SK-N-DZ (cell line): ENCODE measurements at places on chromosomes 1 and 21.

DNA sequence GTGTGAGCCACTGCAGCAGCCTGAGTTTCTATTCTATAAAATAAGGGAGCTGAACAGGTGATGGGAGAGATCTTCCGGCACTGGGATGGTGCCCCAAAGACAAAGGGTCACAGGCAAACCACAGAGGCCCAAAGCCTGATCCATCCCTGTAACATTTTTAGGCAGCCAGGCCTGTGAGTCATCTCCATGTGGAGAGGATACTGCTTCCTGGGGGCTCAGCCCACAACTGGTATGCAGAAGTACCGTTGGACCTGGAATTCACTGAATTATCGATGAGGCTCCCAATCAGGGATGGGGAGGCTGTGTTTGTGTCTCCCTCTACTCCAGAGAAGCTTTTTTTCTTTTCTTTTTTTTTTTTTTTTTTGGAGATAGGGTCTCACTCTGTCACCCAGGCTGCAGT, 48.8 kb upstream of the WASF2 start:
- no peak for DNase-seq

GRCh38 chr1:225674381-225674780, 21.5 kb upstream of the ENAH start:
- DNase-seq: no peak

GRCh38 chr1:167634435-167634834, 4.4 kb downstream of the RCSD1 start:
- no peak for DNase-seq

- DNase-seq: peak; percentile 61
Observed at GRCh38 chr1:83857103-83857502, 141.8 kb downstream of the TTLL7 start.

GRCh38 chr1:222223010-222223409, 324.9 kb downstream of the HHIPL2 start:
- no peak for DNase-seq

DNA sequence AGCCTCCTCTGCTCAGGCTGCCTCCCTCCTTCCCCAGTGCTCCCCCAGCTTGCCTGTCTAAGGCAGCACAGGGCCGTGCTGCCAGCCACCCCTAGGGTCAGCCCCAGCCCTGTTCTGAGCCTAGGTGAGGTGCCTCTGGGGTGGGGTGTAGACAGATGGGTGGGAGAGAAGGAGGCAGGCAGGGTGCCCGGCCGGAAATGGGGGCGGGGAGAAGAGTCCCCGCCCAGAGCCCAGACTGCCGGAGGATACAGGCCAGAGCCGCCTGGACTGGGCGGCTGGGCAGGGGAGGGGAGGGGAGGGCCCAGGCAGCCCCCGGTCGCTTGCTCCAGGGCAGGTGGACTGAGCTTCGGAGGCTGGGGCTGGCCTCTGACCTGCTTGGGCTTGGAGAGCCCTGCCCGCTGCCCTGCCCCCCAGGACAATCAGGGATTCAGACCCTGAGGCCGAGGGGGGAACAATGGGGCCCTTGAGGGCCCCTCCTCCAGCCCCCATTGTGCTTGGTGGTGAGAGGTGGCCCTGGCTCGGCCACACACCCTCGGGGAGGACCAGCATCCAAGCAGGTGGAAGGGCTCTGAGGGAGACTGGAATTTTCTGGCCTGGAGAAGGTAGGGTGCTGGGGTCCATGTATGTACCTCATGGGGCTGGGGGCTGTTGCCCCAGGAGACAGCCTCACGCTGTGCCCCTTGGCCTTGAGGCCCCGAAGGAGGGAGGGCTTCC, at the start of gene GJC2:
Gene GJC2 (plus strand): TSS at position 525 of the 714 bp plus-strand sequence. CDS start 7,829 bp downstream, outside the sequence.
- DNase-seq: peak; percentile 29

GRCh38 chr1:59340411-59341307, 43.8 kb downstream of the FGGY start:
- DNase-seq: no peak

GRCh38 chr1:115246526-115246925, 91.5 kb downstream of the NGF start:
- DNase-seq: no peak

- DNase-seq: no peak
Observed at GRCh38 chr1:70143048-70143659, 62.2 kb downstream of the LRRC40 start.

- no peak for DNase-seq
Observed at GRCh38 chr1:237003516-237003915, 725 bp downstream of the MT1HL1 start.

DNA sequence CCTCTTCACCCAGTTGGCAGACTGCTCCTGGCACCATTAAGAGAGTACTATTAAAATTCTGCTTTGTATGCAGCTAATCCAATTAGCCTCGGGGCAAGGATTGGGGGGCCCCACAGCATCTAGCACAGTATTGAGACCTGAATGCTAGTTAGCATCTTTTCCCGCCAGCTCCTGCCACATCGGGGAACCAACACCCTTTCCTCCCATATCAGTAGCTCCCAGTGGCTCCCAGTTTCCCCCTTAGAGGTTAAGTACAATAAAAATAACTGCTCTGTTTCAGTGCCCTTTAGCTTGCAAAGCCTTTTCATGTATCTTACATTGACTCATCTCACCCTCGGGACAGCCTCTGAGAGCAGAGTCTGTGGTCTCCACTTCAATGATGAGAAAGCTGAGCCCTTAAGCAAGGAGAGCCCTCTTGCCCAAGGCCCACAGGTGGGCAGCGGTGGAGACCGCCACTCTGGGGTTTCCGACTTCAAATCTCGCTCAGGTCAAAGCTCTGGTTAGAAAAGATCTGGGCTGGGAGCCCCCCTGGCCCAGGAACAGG, 4.2 kb upstream of the PMVK start:
- DNase-seq: no peak

- DNase-seq: no peak
Observed at GRCh38 chr1:204567071-204567470, 50.9 kb downstream of the MDM4 start.

- no peak for DNase-seq
Observed at GRCh38 chr1:155083865-155084721, 5.5 kb downstream of the EFNA3 start.

- DNase-seq: no peak
Observed at GRCh38 chr1:248756151-248756550, 592 bp upstream of the LYPD8 start.

DNA sequence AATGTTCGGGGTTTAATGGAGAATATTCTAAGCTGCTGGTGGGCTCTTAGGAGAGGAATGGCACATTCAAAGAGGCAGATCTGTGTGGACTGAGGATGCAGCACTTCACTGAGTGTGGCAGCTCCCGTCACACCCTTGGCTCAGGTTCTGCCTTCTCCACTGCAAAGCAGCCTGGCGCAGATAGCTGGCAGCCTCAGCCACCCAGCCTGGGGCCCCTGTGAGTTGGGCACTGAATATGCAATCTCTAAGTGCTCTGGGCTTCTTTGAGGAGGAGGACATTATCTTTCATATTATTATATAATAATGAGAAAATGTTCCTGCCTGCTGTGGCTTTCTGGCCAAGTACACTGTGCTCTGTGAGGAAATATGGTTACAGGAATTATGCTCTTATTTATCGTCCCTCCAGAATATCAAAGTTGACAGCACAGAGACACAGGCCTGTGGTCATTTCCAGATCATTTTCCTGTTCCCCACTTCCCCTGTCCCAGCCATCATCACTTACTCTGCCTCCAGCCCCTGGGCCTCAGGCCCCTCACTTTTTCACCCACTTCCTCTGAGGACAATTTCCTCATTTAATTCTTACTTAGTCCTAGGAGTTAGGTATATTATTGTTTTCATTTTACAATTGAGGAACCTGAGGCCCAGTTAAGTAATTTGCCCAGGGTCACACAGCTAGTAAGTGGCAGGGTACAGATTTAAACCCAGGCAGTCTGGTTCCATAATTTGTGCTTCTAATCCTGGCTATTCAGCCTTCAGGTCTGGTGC, 53.6 kb downstream of the MAB21L3 start:
- DNase-seq: peak; percentile 21

DNA sequence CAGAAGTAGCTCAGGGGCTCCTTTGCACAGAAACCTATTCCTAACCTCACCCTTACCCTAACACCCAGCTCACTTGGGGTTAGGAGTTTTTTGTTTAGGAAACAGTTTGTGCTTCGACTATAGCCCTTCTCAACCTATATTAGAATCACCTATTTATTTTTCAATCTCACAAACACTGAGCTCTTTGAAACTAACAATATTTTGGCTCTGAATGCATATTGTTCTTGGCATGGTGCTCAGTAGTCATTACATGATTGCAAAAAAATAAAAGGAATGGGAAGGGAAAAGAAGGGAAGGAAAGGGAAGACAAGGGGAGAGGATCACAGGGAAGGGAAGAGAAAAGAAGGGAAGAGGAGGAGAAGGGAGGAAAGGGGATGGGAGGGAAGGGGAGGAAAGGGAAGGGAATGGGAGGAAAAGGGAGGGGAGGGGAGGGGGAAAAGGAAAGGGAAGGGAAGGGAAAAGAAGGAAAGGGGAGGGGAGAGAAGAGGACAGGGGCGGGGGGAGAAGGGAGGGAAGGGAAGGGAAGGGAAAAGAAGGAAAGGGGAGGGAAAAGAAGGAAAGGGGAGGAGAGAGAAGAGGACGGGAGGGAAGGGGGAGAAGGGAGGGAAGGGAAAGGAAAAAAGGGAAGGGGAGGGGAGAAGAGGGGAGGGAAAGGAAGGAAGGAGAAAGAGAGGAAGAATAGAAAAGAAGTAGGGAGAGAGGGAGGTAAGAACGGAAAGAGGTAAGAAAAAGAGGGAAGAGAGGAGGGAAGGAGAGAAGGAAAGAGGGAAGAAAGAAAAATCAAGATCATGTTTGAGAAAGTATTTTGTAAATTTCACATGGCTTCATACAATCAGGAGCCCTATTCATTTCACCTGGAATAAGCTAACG, 484.1 kb upstream of the NFIA start:
- DNase-seq: no peak

- DNase-seq: no peak
Observed at GRCh38 chr1:32151319-32151787, 28.1 kb upstream of the TXLNA start.

- no peak for DNase-seq
Observed at GRCh38 chr1:27614625-27615344, 10.8 kb upstream of the AHDC1 start.

DNA sequence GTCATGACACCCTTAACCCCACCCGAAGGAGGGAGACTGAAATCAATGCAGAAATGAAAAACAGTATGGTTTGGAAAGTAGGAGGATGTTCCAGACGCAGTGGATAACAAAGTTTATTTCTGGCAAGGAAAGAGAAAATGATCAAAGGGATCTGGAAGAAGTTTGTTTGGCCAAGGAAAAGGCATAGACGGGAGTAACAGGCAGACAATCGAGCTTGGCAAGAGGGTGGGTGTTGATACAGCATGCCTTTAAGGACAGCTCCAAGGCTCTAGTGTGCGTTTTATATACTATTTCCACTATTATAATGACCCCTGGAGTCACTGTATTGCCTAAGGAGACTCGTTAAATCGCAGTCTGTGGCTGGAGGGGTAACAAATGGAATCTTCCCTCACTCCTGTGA, 303.7 kb upstream of the RUNX1 start:
- DNase-seq: no peak

- peak; percentile 56 for DNase-seq
Observed at GRCh38 chr1:29793101-29793546, 556.8 kb downstream of the PTPRU start.

DNA sequence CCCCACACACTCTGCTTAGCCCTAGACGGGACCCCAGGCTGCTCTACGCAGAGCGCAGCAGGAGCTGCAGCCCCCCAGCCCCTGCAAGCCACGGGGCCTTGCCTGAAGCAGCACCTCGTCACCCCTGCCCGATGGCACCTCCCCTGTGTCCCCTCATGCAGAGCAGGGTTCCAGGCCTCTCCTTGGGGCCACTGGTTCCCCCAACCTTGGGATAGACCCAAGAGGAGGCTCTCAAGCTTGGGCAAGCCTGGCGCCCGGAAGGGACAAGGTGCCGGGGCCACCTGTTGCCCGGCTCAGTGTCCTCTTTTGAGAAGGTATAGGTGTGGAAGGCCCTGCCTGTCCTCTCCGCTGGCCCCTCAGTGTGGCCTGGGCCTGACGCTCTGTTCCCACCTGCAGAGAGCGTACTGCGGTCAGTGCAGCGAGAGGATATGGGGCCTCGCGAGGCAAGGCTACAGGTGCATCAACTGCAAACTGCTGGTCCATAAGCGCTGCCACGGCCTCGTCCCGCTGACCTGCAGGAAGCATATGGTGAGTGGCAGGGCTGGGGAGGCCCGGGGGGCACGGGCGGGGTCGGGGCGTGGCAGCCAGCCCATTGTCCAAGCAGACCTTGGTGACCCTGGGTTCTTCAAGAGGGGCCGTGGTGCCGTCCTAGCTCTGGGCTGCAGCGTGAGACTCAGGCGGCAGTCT, 50.6 kb downstream of the FAAP20 start:
- no peak for DNase-seq
